ENCODE measurements at places on chromosomes 7 and 10.

DNA sequence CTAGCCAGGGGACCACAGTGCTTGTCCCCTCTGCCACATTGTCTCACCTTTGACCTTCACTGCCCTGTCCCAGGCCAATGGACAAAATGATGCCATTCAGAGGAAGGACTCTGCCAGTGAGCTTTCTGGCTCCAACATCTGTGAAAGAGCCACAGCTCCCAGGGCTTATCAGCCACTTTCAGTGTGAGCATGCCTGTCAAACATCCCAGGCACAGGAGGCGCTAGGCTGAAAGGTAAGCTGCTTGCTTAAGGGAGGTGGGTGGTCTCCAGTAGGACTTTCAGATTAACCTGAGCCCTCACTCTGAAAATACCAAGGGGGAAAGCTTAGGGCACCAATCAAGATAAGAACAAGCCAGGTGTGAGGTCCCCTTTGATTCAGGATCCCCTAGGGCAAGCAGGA is 59.8 kb upstream of the GDF10 start:
- DNase-seq: no peak

- peak; percentile 12 for DNase-seq
These were observed 1.9 kb downstream of the FOXK1 start for GRCh38 chr7:4683884-4684565.

DNA sequence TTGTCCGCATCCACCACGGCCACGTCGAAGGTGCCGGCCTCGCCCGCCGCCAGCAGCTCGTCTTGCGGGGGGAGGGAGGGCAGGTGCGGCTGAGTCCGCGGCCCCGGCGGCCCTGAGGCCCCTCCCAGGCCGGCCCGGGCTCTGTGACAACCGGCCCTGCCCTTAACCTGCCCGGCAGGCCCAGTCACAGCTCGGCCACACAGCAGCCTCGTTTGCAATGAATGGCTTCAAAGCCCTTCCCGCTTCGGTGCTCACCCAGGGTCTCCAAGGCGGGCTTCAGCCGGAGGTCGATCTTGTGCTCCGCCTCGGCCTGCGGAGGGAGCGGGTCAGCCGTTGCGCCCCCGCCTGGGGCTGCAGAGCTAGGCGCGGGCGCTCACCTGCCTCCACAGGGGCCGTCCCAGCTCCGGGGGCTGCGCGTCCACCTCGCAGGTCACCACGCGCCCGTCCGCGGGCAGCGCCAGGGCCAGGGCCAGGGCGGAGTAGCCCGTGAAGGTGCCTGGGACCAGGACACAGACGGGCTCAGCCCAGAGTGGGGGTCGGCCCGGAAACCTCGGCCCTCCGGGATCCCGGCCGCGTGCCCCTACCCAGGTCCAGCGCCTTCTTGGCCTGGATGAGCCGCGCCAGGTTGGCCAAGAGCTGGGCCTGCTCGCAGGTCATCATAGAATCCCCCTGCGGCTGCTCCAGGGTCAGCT is 928 bp downstream of the COMTD1 start:
- DNase-seq: no peak

GRCh38 chr10:71940752-71941151 is 23.4 kb upstream of the CHST3 start:
- DNase-seq: no peak

GRCh38 chr10:49690698-49691356 is 11.4 kb downstream of the C10orf53 start:
- DNase-seq: no peak

DNA sequence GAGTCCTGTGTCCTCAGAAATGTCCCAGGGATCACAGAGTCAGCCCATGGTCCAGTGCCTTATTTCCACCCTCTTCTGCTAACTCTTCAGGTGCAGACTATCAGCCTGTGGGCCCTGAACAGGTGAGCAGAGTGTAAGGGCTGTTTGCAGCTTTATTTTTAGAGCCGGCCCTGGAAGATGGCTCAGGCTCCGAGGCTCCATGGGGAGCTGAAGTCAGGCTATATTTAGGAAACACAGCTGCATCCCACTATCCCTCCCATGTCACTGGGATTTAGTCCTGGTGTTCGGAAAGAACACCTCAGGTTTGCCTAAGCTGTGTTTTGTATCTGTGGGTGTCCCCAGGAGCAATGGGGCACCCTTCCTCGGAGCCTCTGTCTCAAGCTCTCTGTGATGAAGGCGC is 126.9 kb downstream of the RPS24 start:
- DNase-seq: no peak

DNA sequence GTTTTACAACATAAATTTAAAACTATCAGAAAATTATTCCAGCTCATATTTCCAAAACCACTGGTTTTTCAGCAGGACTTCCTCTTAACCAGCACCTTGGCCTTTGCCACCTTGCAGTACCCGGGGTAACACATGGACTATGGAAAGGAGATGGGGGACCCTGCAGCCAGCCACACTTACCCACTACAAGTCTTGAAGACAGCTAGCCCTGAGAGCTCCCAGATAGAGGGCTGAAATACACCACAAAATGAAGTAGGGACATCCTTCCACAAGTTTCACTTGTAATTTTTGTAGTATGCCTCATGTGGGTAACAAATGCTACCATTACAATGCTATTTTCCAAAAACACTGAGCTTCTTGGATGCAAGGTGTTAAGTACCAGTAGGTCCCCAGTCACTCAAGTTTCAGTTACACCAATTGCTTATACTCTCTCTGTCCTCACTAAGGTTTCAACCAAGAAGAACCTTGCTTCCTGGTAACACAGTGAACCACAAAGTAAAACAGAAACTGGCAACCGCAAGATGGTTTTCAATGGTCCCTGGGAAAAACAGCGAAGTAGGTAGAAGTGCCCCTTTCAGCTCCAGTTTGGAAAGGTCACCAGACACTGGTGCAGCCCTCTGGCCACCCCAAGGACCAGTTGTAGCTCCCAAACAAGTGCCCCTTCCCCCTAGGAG is 110.9 kb downstream of the SGMS1 start:
- DNase-seq: no peak

GRCh38 chr7:94368371-94368791 is 26.3 kb upstream of the COL1A2 start:
- DNase-seq: peak; percentile 44

GRCh38 chr10:22434521-22434920 is 89.2 kb downstream of the SPAG6 start:
- no peak for DNase-seq

DNA sequence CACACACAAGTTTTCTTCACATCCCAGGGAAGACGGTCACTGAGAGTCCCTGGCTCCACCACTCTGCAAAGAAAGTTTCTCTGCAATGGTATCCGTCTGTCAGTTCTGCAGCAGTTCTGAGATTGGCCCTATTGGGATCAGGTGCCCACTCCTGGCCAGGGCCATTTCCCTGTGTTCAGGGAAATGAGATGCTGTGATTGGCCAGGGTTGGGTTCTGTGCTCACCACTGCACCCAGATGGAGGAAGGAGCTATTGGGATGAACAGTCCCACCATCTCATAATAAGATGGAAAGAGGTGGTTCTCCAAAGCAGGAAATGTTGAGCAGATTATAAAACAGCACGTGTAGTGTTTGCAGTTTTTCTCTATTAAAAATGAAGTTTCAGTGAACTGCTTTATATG is 13.3 kb upstream of the PIP4K2A start:
- DNase-seq: no peak

- no peak for DNase-seq
These were observed 13.5 kb downstream of the ZC3HC1 start for GRCh38 chr7:130037703-130038102.

- DNase-seq: no peak
These were observed 198.3 kb downstream of the PRKG1 start for GRCh38 chr10:51272555-51272954.

DNA sequence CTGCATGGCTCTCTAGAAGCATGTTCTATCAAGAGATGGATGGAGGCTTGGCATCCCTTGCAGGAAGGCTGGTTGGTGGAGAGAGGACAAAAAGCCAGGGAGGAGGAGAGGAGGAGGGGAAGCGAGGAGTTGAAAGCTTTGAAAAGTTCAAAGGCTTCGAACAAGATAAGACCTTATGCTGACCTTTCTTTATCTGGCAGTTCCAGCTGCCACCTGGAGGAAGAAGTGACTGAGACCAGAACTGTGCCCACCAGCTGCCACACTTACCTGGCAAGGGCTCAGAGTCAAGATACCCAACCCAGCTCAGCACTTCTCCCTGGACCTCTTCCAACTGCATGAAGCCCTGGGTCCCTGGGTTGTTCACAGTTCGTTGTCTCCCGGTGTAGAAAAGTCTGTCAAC is 14.8 kb downstream of the CCL24 start:
- no peak for DNase-seq

GRCh38 chr7:74657692-74658177 is at the start of gene GTF2I:
Gene GTF2I, plus strand, starts transcription at chr7:74657718. Its CDS starts 31,411 bp downstream, at chr7:74689129.
- peak; percentile 63 for DNase-seq

- no peak for DNase-seq
These were observed 87.3 kb upstream of the FOXI2 start for GRCh38 chr10:127649642-127650041.

DNA sequence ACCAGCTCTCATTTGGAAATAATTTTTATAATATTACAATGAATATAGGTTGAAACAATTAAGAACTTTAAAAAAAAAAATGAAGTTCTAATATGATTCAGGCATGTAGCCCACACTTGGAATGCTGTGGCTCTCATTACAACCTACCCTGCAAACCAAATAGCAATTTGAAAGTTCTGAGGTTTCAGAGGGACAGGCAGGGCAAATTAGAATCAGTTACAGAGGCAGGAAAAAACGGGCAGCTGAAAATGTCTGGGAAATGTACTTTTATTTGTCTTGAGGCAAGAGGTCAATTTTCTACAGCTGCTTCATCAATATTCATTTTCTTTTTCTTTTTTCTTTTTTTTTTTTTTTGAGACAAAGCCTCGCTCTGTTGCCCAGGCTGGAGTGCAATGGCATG is 95.3 kb downstream of the PIP4K2A start:
- no peak for DNase-seq

All from COR-L47 (cell line).